HS-27A (cell line): ENCODE measurements at places on chromosomes 2 and 18.

DNA sequence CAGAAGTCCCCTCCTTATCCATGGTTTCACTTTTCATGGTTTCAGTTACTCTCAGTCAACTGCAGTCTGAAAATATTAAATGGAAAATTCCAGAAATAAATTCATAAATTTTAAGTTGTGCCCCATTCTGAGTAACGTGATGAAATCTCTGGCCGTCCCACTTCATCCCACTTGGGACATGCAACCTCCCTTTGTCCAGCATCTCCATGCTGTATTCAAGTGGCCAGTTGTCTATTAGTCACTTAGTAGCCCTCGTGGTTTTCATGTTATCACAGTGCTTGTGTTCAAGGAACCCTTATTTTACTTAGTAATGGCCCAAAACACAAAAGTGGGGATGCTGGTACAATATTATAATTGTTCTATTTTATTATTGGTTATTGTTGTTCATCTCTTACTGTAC lies 18.0 kb upstream of the DAPL1 start:
- no peak for DNase-seq

DNA sequence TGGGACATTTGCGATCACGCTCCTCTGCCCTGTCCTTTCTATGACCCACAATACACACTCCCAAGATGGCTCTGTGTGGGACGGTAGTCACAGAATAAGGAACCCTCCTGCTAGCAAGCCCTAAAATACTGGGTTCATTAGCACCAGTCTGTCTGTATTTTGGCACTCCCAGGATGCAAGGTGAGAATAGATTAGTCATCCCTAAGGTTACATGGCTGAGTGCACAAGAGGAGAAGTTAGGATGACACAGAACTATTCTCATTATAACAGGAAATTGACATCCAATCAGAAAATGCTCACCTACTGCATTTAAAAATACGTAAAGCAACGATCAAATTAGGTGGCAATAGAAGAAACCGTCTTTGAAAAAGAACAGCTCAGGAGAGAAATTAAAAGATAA lies 590.2 kb downstream of the EPHA4 start:
- DNase-seq: no peak

DNA sequence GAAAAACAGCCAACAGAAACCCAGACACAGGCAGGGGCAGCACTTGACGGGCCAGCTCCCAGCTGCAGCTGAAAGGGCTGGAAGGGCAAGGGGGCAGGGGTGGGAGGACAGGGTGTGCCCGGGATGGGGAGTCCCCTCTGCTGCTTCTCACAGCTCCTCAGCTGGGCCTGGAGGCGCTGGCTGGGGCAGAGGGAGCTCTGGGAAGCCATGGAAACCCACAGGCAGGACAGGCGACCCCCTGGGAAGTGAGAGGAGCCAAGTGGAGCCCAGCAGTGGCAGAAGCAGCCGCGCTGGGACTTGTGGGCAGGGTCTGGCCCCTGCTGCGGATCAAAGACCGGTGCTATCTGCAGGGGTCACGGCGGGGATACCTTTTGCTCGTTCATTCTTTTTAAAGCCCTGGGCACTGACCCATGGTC lies 20.7 kb downstream of the OTOF start:
- no peak for DNase-seq

- DNase-seq: no peak
Observed at GRCh38 chr2:68196120-68196716, 38.5 kb downstream of the PNO1 start.

DNA sequence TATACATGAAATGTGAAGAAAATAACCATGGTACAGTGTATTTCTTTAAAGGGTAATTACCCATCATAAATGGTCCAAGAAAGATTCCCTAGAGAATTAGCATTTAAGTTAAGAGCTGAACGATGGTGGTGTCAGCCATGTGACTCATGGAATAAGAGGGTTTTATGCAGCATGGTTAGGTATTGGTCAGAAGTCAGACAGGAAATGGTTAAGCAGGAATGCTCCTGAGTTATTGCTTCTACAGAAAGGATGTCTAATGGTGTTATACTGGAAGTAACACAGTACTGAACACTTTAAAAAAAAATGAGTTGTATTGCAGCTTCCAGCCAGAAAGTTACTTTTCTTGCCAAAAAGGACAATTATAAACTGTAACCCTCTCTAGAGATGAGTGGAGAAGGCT lies 72.7 kb upstream of the UBE2E3 start:
- no peak for DNase-seq

DNA sequence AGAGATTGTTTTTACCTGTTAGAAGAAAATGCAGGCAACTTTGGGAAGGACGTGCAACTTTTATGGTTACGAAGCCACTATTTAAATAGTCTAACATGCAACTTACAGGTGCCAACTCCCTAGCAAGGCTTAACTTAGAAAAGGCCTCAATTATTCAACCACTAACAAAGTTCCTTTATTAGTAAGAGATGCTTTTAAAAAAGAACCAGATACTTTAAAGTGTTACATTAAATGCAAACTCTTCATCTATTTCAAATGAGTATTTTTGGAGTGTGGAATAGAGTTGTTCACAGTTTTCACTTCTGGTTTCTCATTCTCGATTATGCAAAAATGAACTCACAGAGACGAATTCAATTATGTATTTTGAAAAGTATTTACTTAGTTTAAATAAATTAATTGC lies 51.7 kb downstream of the PELI1 start:
- DNase-seq: no peak

- no peak for DNase-seq
Observed at GRCh38 chr2:101112772-101113157, 38.4 kb downstream of the TBC1D8 start.

GRCh38 chr2:159076241-159076640 lies 107.8 kb downstream of the TANC1 start:
- no peak for DNase-seq

- peak; percentile 24 for DNase-seq
Observed at GRCh38 chr2:168119515-168120141, 127.8 kb downstream of the STK39 start.

GRCh38 chr2:96506016-96506906 lies 1.1 kb upstream of the NEURL3 start:
- DNase-seq: no peak

- DNase-seq: no peak
Observed at GRCh38 chr18:6891788-6892187, 162.3 kb downstream of the ARHGAP28 start.

DNA sequence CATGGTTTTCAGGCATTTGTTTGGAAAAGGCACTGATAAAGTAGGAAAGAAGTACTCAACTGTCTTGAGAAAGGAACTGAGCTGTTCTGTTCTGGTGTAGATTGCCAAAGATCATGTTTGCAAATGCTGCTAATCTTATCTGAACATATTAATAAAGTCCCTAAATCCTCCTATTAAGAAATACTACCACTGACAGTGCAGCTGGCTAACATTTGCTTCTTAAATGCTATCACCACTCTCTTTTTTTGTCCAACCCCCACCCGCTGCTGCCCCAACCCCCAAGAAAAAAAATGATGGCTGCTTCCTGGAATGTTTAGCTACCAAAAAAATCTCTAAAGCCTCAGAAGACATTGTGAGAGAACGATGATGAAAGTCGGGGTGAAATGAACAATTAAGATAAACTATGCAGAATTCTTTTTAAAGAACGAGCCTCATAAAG lies 130.7 kb downstream of the CCBE1 start:
- DNase-seq: no peak

- no peak for DNase-seq
Observed at GRCh38 chr2:148603562-148603920, 41.0 kb upstream of the EPC2 start.

DNA sequence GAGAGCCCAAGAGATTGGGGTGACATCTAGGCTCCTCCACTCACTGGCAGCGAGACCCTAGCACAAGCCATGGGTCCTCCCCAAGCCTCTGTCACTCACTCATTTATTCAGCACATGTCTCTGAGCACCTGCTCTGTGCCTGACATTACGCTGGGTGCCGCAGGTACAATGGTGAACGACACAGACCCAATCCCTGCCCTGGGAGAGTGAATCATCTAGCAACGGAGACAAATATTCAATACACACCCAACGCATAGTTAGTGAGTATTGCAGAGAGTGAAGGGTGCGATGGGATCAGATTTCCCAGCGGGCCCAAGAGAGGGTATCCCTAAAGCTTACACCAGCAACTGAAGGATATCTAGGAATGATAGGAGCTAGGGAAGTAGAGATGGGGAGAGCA lies 45.5 kb downstream of the ZFP36L2 start:
- no peak for DNase-seq

GRCh38 chr2:15942711-15943345 lies 2.5 kb downstream of the MYCN start:
- DNase-seq: no peak

DNA sequence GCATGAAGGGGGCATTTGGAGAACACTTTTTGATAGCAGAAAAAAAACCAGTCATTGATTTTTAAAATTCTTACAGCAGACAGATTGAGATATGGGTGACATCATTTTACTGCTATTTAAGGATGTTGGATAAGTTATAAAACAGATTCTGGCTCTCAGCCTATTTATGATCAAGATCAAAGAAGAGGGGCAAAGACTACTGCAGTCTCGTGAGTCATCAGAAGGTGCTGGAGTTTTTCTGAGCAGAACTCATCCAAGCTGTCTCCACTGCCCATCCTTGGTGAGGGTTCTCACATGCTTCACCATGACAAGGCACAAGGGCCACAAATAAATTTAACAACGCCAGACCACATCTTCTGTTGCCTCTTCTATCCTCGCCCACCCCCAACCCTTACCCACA lies 58.8 kb downstream of the ST6GAL2 start:
- DNase-seq: peak; percentile 2

- no peak for DNase-seq
Observed at GRCh38 chr2:188315750-188316149, 24.1 kb downstream of the GULP1 start.

GRCh38 chr18:35888329-35888728 lies 84.2 kb upstream of the RMP24 start:
- no peak for DNase-seq

DNA sequence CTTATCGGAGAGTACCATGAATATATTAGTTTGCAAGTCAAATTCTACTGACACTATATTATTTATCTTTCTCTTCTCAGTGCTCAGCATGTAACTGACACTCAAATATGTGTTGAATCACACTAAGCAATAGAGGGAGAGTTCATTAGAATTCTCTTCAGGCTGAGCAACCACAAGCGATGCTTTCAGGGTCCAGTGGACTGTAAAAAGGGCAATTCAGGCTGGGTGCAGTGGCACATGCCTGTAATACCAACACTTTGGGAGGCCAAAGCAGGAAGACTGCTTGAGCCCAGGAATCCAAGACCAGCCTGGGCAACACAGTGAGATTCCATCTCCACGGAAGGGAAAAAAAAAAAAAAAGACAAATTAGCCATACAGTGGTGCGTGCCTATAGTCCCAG lies 16.3 kb downstream of the PDE6D start:
- no peak for DNase-seq

- no peak for DNase-seq
Observed at GRCh38 chr2:123080331-123080730, 944.8 kb upstream of the CNTNAP5 start.

- no peak for DNase-seq
Observed at GRCh38 chr18:8525692-8526091, 83.5 kb upstream of the RAB12 start.

DNA sequence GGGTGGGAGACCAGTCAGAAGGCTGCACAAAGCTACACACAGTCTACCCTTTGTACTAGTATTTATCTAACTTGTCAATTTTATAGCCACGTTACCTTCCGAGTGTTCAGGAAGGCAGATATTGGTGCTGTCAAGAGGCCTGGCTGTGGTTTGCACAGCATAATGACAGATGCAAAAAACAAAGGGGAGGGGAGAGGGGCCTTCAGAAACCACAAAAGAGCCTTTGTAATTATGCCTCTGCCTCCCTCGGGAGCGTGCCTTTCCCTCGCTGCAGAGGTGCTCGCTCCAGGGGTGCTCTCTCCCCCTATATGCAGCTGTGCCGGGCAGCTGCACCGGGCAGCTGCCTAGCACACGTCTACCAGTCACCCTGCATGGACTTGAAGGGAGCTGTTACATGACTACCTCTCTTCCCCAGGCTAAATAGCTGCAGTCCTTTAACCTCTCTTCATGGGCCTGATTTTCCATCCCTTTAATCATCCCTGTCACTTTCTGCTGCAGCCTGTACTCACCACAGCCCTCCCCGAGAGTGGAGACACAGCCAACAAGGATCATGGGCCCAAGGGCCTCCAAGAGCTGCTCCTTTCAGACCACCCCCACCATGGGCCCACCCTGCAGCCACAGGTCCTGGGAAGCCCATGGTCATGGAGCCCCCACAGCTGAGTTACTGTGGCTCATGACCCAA lies 168.4 kb upstream of the PKDCC start:
- DNase-seq: no peak

GRCh38 chr2:128435576-128436478 lies 117.2 kb upstream of the HS6ST1 start:
- DNase-seq: no peak

- no peak for DNase-seq
Observed at GRCh38 chr2:137913169-137913568, 51.1 kb upstream of the HNMT start.

DNA sequence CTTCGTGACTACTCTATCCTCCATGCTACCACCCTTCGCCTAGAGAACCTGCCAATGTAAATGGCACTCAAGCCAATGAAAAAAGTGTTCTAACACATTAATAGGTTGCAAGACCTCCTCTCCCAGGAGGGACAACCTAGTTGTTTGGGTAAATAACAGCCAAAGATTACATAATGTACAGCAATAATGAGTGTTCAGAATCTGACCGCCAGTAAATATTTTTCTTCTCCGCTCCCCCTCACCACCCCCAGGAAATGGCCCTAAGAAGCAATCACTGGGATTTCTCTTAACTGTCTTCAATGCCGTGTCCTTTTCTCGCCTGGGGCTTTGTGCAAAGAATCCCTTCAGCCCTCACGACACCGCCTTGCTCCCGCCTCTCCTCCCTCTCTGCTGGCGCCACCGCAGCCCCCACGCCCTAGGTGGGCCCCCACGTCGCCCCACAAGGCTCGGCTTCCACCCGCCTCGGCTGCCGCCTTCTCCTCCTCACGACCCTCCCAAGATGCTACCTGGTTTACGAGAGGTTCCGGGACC lies 458 bp downstream of the HYCC2 start:
- DNase-seq: no peak

DNA sequence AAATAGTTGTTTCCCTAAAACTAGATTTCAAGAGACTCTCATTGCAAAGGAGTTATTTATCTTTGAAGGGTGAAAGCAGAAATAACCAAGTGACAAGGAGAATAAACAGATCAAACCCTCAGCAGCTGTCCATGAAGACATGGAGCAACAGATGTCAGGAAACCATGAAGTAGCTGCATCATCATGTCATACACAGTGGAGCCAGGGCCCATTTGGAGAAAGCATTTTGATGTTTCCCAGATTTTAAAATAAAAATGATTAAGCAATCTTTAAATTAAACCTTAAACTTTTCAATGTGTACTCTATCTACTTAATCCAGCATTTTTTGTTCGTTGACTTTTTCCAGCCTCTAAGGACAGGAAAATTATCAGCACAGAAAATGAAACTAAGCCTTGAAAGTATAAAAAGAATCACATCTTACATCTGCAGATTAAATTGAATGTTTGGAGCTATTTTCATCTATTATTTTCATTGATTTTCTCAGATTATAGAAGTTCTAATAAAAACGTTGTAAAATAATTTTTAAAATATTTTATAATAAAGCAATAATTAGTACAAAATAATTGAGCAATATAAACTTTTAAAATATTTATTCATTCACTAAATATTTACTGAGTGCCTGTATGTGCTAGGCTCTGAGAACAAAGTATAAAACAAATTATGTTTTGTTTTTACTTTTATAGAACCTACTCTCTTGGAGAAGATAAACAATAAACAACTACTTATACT lies 860.1 kb downstream of the BCL11A start:
- DNase-seq: no peak

GRCh38 chr2:66576561-66577320 lies 141.8 kb downstream of the MEIS1 start:
- DNase-seq: no peak

GRCh38 chr2:96271995-96272394 lies 6.0 kb downstream of the CIAO1 start:
- no peak for DNase-seq
